ENCODE measurements at places on chromosomes 2 and 18. TPM values are rescaled to one million over a fixed set of nuclear protein-coding genes. Genes with fewer than 3 reads are reported as not detected.

CETN1 gene
- total RNA-seq, result not detected

C2orf78 gene
- not detected for total RNA-seq

IMPA2 gene
- total RNA-seq, result 6.6 TPM

COX7A2L gene
- 77.7 TPM for total RNA-seq

LCT gene
- 0.06 TPM for total RNA-seq

SLC39A6 gene
- 19.7 TPM for total RNA-seq

CDH2 gene
- not detected for total RNA-seq
